LHCN-M2 (cell line): ENCODE measurements at places on chromosomes 3 and 15. TPM values are rescaled to one million over a fixed set of nuclear protein-coding genes. Genes with fewer than 3 reads are reported as not detected.
A peak's percentile ranks its signal among the peaks of the same experiment; 100 is the strongest.

The TRH gene
- not detected in 2 replicates for total RNA-seq

GRCh38 chr3:23808525-23808924 is 2.8 kb downstream of the UBE2E1 start:
- no peak for DNase-seq

GRCh38 chr3:100317912-100318311 is 16.6 kb upstream of the NIT2 start:
- DNase-seq: no peak

The FBN1 gene
- 109 and 128 TPM in 2 replicates for total RNA-seq

The SEMA3F gene
- total RNA-seq: 0.17 and 0.83 TPM in 2 replicates

GRCh38 chr3:153042088-153042487 is 119.9 kb upstream of the RAP2B start:
- no peak for DNase-seq

DNA sequence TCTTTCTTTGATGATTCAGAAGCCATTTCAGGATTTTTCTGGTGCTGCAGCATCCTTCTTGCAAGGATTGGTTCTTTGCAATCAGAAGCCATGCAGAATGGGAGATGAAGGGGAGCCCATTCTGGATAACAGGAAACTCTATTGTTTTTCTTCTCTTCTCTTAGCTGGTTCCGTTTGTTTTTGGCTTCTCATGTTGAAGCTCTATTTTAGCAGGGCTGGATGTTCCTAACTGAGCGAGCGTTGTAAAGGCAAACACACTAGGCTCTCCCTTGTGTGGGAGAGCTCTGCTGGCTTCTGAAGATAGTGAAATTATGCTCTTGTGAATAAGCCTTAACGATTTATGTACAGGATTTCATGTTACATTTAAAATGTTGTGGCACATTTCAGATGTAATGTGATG is 8.3 kb downstream of the CACNA1D start:
- DNase-seq: no peak

DNA sequence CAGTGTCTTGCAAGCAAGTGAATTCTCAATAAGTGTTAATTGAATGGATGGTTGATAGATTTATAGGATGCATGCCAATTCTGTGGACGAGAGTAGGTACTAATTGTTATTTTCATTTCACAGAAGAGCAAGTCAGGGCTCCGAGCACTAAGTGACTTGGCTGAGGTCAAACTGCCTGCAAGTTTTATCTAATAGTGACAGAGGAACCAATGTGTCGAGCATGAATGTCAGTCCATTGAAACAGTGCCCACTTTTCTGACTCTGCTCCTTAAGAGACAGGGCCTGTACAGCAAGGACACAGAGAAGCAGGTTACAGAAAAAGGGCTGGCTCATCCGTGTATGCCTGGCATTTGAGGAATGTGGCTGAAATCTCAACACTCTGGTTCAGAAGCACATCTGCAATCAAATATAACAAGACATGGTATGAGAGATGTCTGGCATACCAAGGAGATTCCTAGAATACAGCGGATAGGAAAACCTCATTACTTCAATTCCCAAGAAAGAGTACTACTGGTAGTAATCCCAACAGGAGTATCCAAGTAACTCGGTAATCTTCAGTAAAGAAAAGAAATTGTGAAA is 6.0 kb upstream of the B3GNT5 start:
- DNase-seq: no peak

DNA sequence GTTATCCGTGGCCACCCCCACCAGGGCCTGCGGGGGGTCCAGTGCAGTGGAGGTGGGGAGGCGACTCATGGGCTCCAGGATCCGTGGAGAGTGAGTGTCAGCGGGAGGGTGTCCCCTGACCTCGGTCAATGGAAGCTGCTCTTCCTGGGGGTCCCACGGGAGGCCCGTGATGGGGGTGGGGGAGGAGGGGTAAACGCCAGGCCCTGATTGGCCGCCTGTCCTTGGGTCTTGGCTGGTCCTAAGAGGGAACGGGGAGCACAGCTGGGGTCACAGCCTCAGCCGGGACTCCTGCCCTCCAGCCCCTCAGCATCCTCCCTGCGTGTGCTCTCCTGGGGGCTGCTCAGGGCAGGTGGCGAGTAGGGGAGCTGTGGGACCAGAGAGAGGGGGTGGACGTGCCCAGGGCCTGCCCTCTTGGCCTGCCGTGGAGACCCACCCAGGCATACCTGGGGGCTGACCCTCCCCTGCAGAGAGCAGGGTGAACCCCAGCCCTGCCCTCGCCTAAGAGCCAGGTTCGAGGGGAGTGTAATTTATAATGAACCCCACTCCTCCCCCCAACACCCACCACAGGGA is 184.6 kb downstream of the GOLGA6L6 start:
- no peak for DNase-seq

- DNase-seq: no peak
Observed at GRCh38 chr15:55247311-55247710, 42.3 kb downstream of the RAB27A start.

DNA sequence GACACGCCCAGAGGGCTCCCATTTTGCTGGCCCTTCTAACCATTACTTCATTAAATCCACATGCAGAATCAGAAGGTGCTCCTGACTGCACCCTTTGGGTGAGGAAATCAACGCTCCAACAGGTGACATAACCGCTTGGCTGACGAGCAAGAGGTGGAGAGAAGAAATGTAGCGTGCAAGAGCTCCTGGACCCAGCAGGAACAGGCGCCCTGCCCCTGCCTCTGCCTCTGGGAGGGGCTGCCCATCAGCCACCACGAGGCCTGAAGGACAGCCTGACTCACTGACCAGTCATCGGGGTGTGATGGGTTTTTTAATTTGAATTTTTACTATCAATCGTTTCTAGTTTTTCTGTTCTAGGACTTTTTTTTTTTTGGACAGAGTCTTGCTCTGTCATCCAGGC is 218.2 kb downstream of the ADAMTS17 start:
- DNase-seq: peak; percentile 8

DNA sequence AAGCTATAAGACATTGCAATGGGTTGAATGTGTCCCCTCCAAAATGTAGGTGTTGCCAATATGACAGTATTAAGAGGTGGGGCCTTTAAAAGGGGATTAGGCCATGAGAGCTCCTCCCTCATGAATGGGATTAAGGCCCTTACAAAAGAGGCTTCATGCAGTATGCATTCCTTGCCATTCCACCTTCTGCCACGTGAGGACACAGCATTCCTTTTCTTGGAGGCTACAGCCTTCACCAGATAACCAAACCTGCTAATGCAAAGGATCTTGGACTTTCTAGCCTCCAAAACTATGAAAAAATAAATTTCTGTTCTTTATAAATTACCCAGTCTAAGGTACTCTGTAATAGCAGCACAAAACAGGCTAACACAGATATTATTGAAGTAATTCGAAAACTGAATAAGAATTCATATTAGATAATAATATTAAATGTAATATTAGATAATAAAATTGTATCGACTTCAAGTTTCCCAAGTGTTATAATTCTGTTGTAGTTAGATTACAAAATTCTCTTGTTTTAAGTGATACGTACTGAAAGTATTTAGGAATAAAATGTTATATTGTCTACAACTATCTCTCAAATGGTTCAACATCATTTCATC is 29.4 kb upstream of the ATP8B4 start:
- peak; percentile 79 for DNase-seq

DNA sequence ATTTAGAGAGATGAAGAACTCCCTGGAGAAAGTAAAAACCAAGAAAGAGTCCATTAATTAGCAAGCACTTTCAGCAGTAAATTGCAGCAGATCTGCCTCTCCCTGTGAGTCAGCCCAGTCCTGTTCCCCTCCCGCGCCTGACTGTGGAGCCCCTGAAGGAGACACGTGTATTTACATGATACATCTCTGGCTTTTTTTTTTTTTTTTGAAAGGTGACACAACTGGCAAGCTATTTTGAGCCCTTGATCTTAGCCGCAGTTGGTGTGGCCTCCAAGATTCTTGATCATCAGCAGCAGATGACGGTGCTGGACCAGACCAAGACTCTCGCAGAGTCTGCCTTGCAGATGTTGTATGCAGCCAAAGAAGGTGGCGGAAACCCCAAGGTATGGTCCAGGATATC is 271.8 kb upstream of the TPM1 start:
- peak; percentile 96 for DNase-seq

DNA sequence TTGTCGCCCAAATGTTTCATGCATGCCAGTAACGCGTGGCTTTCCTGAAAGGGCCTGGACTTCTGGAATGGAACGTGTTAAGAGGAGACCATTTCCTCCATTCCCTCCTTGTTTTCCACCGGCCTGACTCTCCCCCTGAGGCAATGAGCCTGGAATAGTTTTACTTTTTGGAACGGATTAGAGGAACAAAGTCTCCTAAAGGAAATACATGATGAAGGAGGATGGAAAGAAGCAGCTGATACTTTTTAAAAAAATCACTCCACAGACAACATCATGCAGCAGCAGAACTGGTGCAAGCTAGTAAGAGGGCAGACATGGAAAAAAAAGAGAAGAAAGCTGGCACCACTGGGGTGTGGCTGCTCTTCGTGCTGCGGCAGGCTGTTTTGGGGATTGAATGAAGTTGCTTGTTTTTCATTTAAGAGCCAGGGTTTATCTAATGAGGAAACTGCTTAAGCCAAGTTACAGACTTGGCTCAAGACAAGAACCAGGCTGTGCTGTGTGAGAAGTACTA is 3.6 kb upstream of the KBTBD12 start:
- DNase-seq: peak; percentile 26

DNA sequence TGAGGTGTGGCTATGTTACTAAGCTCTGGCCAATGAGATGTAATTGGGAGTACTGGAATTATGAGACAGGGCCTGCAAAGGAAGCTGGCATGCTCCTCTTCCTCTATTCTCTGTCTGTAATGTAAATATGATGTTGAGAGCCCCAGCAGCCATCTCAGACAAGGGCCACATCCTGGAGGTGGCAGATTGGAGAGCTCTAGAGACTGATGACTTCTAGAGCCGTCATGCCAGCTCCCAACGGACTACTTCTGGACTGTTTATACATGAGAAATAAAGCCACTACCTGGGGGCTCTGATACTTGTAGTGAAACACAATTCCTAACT is 19.7 kb downstream of the PLD1 start:
- no peak for DNase-seq

The ROPN1B gene
- total RNA-seq: not detected in 2 replicates

DNA sequence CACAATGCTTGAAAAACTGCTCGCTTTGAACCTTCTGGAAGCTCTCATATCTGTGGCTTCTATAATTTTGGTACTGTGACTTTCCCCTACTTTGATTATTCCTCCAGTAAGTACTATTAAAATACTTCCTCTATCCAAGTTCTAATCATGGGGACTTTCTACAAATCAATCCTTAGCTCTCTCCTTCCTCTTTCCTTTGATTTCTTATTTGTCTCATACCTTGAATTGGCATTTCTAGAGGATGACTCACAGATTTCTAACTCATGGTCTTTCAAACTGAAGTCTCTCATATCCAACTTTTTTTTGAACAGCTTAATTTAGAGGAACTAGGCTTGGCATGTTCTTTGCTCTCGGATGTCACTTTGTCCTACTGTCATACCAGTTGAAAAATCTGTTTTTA is 241.8 kb downstream of the TBC1D5 start:
- DNase-seq: peak; percentile 18

DNA sequence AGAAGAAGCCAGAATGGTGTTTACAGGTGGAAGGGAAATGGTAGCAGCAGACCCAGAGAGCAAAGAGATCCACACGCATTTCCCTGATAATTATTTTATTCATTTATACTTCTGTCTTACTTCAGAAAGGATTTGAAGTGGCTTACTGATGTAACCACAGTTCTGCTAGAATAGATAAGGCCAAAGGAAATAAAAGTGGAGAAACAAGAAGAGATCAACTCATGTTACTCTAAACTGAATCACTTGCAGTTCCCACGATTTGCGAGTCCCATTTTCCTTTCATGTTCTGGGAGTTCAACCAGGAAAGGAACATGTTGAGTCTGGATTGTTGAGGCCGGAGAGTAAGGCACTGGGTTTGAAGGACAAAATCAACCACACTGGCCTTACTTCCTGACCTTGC is 151.8 kb downstream of the MYRIP start:
- DNase-seq: no peak

The UBA5 gene
- 40.4 and 45.7 TPM in 2 replicates for total RNA-seq

DNA sequence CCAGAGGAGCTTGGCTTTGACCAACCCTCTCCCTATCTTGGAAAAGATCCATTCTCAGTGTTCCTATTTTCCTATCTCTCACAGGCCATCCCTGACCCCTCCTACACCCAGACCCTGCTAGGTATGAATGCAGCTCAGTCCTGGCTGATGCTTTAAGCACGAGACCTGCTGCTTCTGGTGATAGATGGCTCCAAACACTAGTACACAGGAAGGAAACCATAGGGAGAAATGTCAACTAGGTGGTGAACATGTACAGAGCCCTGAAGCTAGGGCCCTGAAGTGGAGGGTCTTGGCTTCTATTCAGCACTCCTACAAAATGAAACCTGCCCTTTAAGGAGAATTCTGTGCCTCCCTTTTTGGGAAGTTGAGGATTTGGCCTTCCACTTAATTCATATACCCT is 47.4 kb upstream of the MANF start:
- DNase-seq: no peak

The LNP1 gene
- total RNA-seq: 3.5 and 6.4 TPM in 2 replicates

DNA sequence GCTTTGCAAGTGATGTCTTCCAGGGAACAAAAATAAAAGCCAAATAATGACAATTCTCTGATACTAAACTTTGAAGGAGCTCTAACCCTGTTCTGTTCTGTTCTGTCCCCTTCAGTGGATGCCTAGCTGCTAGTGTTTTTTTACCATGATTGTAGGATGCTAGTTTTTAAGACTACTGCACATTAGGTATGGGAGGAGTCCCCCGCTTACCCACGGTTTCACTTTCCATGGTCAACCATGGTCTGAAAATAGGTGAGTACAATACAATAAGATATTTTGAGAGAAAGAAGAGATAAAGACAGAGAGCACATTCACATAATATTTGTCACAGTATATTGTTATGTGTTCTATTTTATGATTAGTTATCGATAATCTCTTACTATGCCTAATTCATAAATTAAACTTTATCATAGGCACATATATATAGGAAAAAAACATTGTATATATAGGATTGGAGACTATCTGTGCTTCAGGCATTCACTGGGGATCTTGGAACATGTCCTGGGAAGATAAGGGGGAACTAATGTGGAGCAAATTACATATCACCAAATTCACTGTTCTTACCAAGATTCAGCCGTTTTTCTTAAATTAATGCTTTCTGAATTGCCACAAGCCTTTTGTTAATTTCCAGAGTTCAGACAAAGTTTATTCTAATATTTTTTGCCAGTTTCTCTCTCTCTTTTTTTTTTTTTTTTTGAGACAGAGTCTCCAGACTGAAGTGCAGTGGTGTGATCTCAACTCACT is 32.8 kb upstream of the POMGNT2 start:
- no peak for DNase-seq

DNA sequence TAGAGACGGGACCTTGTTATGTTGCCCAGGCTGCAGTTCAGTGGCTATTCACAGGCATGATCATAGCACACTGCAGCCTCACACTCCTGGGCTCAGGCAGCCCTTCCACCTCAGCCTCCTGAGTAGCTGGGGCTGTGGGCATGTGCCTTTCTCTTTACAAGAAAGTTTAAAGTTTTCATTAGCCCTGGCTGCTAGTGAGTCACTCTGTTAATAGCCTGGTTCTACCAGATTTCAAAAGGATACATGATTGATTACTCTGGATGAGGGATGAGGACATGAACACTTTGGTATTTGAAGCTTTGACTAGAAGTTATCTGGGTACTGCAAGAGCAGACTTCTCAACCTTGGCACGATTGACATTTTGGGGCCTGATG is 95.1 kb downstream of the DHX36 start:
- DNase-seq: no peak

- DNase-seq: peak; percentile 66
Observed at GRCh38 chr3:94004301-94004910, 24.0 kb downstream of the STX19 start.

The MORC1 gene
- not detected in 2 replicates for total RNA-seq
